Activated naive CD4-positive, alpha-beta T cell treated with anti-CD3 and anti-CD28 coated beads, Interleukin-2, amount 50 U/mL, for 72 hours (primary cell): ENCODE measurements at places on chromosomes 5 and 9. TPM values are rescaled to one million over a fixed set of nuclear protein-coding genes. Genes with fewer than 3 reads are reported as not detected.

CDKN2B gene
- 0.09 TPM for total RNA-seq

TEX48 gene
- total RNA-seq = not detected

LMNB1 gene
- total RNA-seq = 187 TPM

ZNF608 gene
- total RNA-seq = not detected

KIF4B gene
- total RNA-seq = 0.14 TPM

BTNL3 gene
- not detected for total RNA-seq

FAT2 gene
- not detected for total RNA-seq

RASGRF2 gene
- total RNA-seq = 14.5 TPM

PRRX2 gene
- total RNA-seq = 1.7 TPM

TNFSF8 gene
- total RNA-seq = 26.9 TPM

EIF4E1B gene
- total RNA-seq = not detected

GNAQ gene
- 9.4 TPM for total RNA-seq

SYK gene
- total RNA-seq = 0.29 TPM

DNA sequence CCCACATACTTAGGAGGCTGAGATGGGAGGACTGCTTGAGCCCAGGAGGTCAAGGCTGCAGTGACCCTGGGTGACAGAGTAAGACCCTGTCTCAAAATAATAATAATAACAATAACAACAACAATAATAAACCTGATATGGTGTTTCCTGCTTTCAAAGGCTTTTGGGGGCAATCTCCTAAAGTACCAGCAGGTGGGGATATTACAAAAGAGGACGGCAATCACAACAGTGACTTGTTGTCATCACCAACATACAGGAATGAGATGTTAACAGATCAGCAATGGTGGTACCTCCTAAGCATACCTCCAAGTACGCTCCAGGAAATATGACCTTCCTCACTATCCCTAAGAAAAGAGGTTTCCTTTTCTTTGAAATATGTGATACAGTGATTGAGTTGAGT is 91.1 kb upstream of the RNF180 start:
- DNase-seq = no peak

DNA sequence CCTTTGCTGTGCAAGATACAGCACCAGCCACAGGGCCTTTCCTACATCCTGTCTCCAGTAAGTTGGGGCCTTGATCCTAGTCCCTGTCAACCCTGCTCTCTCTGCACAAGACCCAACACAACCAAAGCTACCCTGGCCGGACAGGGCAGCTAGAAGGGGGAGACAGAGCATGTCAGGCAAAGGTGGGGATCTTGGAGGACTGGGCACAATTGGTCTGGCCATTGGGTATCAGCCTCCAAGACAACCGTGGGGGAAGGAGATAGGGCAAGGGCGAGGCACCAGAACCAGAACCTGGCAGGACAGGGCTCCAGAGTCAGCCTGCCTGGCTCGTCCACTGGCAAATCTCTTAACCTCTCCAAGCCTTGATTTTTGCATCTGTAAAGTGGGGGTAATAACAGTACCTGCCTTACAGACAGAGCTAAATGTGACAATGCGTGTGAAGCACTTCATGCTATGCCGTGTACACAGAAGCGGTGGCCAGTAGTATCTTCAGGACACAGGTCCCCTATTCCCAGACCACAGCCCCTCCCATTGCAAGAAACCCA is 51.6 kb upstream of the CDKN2AIPNL start:
- peak; percentile 39 for DNase-seq

GRCh38 chr5:154351566-154351965 is 94.2 kb upstream of the SAP30L start:
- DNase-seq = no peak

DNA sequence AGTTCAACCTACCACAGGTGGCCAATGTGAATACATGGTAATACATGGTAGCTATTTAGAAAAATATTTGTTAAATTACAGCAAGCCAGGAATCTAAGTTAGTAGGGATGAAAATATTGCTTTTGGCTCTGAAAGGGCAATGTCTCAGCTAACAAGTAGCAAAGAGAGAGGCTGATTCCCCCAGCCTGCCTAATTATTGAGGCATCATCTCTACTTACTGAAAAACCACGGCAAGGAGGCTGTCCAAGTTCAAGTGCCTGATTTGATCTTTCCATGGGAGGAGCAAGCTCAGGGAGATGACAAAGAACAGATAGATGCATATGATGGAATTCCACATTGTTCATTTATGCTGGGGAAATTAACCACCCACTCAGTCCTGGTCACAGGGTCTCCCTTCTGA is 28.7 kb upstream of the UBTD2 start:
- no peak for DNase-seq

DNA sequence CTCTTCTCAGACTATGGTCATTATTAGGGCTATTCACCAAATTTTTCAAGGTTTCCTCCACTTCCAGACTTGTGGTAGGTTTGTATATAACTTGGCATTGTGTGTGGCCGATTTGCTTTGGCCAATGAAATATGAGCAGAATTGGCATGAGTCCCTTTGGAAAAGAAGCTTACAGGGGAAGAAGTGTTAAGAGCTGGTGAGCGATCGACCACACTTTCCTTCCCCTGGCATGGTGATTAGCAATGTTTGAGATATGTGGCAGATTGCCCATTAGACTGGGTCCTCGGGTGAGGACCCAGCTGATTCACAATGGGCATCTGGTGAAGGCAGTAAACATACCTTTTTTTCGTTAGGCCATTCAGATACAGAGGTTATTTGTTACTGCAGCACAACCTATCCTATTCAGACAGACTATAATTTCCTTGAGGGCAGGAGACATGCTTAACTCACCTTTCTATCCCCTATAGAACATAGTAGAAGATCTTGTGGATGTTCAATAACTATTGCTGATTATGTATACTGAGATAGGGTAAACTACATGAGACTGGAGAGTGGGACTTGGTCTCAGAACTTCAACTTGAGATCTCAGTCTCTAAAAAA is 62.8 kb upstream of the KLF9 start:
- DNase-seq = no peak

DNA sequence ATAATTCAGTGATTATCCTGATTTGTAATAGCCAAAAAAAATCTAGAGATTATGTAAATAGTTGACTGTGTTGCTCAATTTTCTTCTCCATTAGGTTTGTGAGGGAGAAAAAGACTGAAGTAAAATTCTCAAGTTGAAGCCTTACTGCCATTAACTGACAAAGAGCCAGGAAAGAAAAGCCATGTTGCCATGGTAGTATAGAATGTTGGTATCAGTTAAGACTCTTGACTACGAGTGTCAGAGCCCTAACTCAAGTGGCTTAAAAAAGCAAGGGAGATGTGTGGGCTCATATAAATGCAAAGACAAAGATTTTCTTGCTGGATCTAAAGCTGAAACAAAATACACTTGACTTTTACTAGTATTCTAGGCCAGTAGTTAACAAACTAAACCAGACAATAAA is 571.7 kb downstream of the KCTD16 start:
- no peak for DNase-seq

DNA sequence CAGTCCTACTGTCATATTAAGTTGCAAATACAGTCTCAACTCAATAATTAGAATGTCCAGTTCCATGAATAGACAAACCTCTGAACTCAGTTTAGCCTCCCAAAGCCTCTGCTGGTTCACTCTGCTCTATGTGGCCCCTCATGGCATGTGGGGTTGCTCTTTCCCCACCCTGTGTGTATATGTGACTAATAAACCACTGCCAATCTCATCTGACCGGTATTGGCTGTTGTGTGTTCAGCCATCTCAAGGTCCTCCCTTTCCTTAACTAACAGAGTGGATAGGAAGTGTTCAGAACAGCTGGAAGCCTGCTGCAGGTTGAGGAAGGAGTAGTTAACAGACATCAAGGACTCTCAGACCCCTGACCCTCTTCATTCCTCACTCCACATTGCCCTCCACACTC is 55.3 kb downstream of the IL33 start:
- DNase-seq = no peak

DNA sequence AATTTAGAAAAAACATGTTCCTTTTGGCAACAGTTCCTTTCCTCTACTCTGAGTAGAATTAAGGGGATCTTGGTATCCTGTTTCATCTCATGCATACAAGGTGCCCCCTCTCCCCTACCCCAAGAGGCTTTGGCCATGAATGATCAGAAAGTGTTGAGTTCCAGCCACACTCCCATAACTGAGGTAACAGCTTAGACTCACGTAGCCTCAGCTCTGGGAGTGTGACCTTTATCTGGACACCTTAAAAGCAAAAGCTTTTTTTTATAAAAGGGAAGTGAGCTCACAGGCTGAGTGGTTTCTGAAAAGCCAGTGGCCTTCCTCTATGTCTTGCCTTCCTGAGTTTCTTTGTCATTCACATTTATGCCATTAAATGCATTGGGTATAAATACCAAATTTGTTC is 900 bp upstream of the HAVCR2 start:
- DNase-seq = no peak

DNA sequence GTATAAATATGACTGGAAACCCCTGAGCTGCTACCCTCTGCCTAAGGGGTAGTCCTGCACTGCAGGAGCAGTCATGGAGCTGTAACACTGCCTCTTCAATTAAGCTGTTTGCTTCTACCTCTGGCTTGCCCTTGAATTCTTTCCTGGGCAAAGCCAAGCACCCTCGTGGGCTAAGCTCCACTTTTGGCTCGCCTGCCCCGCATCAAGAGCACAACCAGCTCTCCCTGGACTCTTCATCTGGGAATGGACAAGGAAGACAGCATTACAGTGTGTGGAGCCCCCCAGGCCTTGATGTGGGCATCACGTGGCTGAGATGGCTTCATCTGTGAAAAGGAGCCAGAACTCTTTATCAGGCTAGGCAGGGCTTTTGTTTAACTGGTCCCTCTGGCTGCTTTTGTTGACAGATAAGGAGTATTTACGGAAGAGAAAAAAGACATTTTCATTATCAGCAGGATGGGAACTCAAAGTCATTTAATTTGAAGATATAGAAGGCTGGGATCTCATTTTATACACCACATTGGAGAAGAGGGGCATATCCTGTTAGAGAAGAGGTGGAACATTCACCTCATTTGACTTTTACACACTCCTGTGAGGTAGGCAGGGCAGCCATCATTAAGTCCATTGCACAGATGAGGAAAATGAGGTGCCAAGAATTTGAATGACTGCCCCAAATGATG is 137.8 kb downstream of the SEMA6A start:
- no peak for DNase-seq

DNA sequence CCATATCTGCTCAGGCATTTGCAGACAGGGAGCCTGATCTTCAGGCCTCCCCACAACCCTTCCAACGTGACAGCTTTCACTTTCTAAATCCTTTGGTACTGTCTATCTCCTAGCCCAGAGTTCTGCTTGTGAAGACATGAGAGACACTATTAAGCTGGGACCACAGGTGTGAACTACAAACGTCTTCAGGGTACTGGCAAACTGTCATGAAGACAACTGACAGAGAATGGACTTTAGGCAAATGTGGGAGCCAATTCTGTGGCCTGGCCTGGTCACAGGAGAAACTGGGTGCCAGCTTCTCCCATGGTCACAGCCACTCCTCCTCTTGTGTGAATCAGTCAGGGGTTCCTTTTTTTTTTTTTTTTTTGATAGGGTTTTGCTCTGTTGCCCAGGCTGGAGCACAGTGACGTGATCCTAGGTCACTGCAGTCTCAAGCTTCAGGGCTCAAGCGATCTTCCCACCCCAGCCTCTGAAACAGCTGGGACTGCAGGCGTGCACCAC is 10.4 kb downstream of the TRIM14 start:
- DNase-seq = peak; percentile 65

DNA sequence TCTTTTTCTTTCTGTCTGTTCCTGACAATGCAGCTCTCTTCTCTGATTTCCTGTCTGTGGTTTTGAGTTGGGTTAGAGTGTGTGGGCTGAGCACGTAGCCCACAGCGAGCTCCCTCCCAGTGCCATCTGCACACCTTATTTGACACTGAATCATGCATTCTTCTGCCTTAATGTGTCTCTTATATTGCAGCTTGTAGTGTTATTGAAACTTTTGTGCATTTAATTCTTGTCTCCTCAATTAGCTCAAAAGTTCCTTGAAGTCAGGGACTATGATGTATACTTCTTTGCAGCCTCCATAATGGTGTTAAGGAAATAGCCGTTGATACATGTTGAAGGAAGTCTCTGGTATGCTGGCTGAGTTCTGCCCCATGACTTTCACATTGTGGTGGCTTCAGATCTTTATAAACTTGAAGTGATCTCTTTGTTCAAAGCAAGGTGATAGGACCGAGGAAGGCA is 576.2 kb upstream of the CLINT1 start:
- peak; percentile 23 for DNase-seq

DNA sequence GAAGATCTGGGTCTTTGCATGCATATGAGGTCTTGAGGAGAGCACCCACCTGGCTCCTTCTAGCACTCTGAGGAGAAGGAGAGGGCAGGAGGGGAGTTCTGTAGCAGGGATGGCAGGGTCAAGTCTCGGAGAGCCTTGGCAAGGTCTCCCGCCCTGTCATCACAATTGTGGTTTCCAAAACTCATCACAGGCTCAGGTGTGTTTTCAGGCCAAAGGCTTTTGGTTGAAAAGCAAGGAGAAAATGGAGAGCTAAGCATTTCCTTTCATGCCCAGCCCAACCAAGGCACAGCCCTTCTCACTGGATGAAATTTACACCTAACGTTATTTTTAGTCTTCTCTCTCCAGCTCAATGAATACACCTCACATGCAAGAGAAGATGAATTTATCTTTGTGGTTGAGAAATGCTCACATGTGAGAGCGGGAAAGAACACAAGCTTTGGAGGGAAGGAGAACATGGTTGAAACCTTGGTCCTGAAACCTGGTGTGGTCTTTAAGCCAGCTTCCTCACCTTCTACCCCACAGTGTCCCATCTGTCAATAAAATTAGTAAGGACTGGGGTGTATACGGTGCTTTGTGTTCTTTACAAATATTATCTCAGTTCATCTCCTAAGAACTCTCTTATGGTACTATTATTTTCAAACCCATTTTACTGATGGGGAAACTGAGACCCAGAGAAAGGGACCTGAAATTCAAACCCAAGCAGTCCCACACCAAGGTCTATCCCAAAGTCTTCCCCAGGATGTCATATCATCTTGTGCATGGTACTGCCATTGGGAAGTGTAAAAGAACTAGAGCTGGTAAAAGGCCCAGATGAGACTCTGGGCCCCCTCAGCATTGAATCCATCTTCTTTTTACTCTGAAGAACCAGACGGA is 47.8 kb upstream of the CPEB4 start:
- no peak for DNase-seq

GRCh38 chr5:144088206-144089064 is 82.0 kb downstream of the YIPF5 start:
- no peak for DNase-seq

- no peak for DNase-seq
These were observed 16.4 kb upstream of the SPINK6 start for GRCh38 chr5:148186248-148187003.

- no peak for DNase-seq
These were observed 68.6 kb downstream of the ERMP1 start for GRCh38 chr9:5764130-5764868.

DNA sequence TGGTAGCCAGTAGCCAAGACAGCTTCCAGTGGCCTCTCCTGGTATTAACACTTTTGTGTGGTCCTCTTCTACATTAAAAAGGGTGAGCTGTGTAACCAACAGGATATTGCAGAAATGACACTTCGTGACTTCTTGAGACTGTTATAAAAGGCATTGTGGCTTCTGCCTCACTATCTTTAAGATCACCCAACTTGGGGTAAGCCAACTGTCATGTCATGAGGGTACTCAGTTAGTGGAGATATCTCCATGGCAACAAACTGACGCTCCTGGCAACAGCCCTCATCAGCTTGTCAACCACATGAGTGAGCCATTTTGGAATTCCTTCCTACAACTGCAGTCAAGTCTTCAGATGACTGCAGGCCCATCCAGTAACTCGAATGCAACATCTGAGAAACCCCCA is 121.7 kb downstream of the DEPDC1B start:
- no peak for DNase-seq

- DNase-seq = no peak
These were observed at the start of gene DAB2IP for GRCh38 chr9:121651295-121652020. TSS of gene DAB2IP (plus strand) at chr9:121651634. CDS start at chr9:121651776, 142 bp downstream.

- DNase-seq = no peak
These were observed 83.7 kb upstream of the ORM1 start for GRCh38 chr9:114238891-114239875.
